Memory B cell (primary cell): ENCODE measurements at places on chromosomes 16 and 17.

GRCh38 chr16:73746554-73746953 lies 550.1 kb upstream of the PSMD7 start:
- DNase-seq = no peak

GRCh38 chr16:88375996-88376834 lies 6.5 kb upstream of the ZNF469 start:
- DNase-seq = no peak

GRCh38 chr16:89334050-89334449 lies 116.5 kb downstream of the ZNF778 start:
- DNase-seq = no peak

- no peak for DNase-seq
These were observed 53.5 kb downstream of the DNAH3 start for GRCh38 chr16:21097151-21097550.

DNA sequence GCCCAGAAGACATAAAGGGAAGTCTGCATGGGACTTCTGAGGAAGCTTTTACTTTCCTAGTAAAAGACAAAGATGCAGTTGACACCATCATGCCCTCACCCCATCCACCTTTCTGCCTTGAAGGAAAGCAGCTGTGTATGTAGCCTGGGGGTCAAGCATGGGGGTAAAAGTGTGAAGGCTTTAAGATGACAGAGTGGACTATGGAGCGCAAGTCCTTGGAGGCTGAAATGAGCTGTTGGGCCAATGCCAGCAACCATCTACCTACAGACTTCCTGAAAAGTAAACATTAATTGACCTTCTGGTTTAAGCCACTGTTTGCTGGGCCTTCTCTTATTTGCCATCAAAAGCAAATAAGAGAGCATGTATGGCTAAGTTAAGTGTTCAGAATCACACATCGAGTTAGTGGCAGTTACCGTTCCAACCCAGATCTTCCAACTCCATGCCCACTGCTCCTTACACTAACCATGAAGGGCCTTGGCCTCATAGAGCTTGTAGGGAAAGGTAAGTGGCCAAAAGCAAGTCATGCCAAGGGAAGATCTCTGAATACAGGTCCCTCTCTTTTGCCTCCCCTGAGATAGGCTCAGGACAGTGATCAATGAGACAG lies 30.0 kb downstream of the SLC13A5 start:
- DNase-seq = no peak

- no peak for DNase-seq
These were observed 612.6 kb upstream of the C16orf82 start for GRCh38 chr16:26454102-26454501.

GRCh38 chr16:67517155-67517445 lies 11.5 kb upstream of the RIPOR1 start:
- DNase-seq = no peak

- DNase-seq = no peak
These were observed 12.1 kb downstream of the TBX4 start for GRCh38 chr17:61464130-61464842.

- DNase-seq = no peak
These were observed 5.1 kb downstream of the STH start for GRCh38 chr17:46003907-46004748.

- no peak for DNase-seq
These were observed 291.3 kb downstream of the WWOX start for GRCh38 chr16:78390508-78391324.

GRCh38 chr16:11557801-11558200 lies 28.9 kb downstream of the LITAF start:
- DNase-seq = no peak

DNA sequence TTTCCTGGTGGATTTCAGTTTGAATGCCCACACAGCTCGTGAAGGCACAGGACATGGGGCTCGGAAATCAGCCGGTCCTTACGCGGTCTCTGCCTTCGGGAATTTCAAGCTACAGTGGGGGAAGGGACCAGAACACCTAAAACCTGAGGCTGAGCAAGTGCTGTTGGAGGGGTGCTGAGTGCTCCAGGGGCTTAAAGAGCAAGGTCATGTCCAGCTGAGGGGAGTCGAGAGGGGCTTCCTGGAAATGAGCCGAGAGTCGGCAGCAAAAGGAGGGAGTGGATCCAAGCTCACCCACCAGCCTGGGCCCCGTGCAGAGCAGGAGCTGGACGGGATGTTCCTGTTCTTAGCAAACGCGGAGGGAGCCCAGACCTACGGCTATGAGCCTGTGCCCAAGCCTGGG lies 73.2 kb upstream of the RPL38 start:
- DNase-seq = no peak

DNA sequence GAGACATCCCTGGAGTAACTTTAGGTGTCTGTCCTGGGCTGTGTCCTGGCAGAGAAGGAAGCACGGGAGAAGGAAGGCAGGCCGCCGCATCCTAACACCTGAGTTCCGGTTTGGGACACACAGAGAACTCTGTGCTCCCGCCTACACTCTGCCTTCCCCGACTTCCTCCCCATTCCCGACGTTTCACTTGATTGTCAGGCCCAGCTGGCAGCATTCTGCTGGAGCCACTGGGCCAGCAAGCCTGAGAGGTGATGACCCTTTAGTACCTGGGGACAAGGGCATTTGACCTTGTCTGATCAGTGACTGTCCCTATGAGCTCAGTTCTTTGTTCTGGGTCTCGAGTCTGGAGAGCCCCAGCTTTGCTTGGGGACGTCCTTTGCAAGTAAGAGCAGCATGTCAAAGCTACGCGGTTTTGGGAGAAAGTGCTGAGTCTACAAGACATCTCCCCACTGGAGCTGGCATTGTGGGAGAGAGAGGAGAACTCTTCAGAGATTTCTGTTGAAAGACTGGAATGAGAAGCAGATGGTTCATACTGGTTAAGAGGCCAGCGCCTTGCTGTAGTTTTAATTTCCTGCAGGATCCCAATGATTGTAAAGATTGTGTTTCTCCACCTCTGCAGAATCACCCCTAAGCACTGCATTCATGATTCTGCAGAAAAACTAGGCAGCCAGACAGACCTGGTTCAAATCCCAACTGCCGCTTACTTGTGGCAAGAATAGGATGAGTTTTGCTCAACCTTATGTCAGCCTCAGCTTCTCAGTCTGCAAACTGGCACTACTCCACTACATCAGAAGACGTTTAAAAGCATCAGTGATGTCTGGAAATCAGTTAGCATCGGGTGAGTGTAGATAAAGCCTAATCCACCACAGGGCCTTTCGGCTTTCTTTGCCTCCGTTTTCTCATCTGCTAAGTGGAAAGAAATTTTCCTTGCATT lies 20.6 kb downstream of the ABAT start:
- DNase-seq = no peak

GRCh38 chr16:70465999-70466804 lies 11.8 kb downstream of the FCSK start:
- DNase-seq = no peak

GRCh38 chr17:41687828-41688640 lies 651 bp upstream of the EIF1 start:
- peak; percentile 46 for DNase-seq

- no peak for DNase-seq
These were observed 19.2 kb upstream of the LITAF start for GRCh38 chr16:11605891-11606290.

- DNase-seq = no peak
These were observed 154.8 kb downstream of the SLC39A11 start for GRCh38 chr17:72937707-72938106.

GRCh38 chr16:17416461-17417311 lies 54.1 kb downstream of the XYLT1 start:
- peak; percentile 71 for DNase-seq

DNA sequence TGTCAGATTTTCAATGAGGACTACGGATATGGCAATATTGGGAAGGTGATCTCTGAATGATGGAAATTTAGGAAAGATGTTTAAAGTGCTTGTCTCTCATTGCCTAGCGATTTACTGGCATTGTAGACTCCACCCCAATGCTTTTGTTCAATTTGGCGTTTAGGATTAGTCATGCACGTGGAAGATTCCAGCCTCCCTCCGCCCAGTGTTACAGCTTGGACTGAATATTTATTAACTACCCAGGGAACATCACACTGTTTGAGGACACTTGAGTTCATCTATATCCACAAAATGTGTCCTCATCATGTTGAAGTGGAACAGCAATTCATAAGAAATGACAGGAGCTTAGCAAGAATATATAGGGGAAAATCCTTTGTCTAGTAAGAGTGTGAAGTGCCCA lies 738.8 kb upstream of the RBFOX1 start:
- DNase-seq = no peak

GRCh38 chr17:34723875-34724274 lies 144.5 kb downstream of the TMEM132E start:
- no peak for DNase-seq

DNA sequence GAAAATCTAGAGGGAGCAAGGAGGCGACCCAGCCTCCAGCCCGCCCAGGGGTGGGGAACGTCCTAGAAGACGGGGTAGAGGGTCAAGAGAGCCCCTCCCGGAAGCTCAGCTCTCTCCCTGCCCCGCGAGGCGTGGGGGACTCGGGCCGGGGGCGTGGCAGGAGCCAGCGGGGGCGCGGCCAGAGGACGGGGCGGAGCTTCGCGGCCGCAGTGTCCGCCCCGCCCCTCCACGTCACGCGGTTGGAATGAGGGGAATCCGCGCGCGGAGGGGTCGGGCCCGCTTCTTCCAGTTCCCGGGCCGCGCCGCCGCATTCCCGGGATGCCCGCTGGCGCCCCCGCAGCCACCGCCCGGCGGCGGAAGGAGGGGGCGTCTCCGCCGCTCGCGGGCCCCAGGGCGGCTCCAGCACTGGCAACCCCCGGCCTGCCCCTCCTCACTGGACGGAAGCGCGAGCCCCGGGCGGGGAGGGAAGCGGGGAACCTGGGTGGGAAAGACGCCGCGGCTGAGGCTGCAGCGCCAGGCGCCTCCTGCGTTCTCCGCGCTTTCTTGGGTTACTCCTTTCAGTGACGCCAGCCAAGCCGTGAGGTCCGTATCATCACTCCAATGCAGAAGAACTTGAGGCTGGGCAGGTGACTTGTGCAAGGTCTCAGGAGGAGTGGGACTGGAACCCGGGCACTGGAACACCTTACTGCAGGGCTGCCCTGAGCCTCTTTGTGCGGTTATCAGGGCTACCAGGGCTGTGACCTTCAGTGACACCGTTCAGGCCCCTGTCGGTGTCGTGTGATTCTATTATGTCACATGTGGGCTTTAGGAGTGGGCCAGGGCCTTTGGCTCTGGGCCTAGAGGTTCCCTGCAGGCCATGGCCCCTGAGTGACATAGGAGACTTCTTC lies 4.3 kb downstream of the MYO1C start:
- DNase-seq = peak; percentile 85

DNA sequence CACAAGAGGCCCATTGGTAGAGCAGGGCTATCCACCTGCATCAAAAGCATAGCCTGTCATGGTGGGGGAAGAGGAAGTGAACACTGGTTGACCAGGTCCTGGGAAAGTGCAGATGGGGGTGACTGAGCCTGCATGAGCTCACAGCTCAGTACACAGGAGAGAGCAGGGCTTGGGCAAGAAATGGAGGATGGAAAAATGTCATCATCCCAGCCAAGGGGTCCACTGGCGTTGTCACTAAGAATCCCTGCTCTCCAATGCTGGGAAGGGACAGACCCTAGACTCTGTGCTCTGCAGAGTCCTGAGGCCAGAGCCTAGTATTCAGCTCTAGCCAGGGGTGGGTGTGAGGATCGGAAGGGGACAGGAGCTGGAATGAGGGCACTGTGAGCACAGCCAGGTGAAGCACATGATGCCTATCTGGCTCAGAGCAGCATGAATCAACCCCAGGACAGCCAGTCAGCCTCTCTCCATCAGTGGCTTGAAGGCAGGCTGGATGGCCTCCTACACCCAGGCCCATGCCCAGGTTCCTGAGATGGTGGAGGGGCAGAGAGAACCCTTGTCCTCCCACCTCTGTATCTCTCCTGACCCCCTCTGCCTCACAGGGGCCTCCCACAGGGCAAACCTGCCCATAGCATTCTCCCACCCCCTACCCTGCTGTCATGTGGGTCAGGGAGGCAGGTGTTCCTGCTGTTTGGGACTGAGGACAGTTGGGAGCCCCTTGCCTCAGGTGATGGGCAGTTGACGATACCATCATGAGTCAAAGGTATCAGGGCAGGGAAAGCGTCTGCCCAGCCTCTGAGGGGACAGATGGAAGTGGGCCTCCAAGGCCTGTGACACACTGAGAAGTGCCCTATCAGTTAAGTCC lies 13.8 kb upstream of the CTCF start:
- DNase-seq = no peak

GRCh38 chr17:8922451-8922850 lies 43.1 kb downstream of the PIK3R5 start:
- no peak for DNase-seq

DNA sequence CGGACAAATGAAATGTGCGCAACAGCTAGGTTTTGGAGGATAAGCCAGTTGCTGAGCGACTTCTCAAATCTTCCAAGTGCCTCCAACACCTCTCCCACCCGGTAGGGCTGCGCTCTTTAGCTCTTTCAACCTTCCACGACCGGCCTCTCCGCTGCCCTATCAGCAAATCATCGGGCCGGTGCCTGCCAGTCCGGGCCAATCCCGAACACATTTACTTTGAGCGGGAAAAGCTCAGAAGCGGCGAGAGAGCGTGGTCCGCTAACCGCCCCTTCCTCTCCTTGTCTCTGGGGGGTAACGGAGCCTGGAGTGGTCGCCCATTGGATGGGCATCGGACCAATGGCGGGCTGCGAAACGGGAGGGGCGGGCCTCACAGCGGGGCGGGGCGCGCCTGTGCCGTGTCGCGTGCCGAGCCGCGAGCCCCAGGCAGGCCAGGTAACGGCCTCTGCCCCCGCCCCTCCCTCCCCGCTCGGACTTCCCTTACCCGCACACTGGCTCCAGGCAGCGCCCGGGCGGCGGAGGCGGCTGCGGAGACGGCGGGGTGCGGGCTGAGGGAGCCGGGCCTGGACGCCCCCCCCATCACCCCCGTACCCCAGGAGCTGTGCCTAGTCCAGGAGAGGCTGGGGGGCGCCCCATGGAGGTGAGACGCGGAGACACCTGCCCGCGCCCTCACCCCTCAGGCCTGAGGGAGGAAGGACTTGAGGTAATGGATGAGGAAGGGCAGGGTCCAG lies at the start of gene MEIOC:
Gene MEIOC, plus strand, starts transcription at position 486 of the 728 bp plus-strand sequence. Its CDS starts 146 bp downstream, at position 632.
- DNase-seq = no peak

- no peak for DNase-seq
These were observed 18.3 kb upstream of the RPTOR start for GRCh38 chr17:80526116-80526910.

DNA sequence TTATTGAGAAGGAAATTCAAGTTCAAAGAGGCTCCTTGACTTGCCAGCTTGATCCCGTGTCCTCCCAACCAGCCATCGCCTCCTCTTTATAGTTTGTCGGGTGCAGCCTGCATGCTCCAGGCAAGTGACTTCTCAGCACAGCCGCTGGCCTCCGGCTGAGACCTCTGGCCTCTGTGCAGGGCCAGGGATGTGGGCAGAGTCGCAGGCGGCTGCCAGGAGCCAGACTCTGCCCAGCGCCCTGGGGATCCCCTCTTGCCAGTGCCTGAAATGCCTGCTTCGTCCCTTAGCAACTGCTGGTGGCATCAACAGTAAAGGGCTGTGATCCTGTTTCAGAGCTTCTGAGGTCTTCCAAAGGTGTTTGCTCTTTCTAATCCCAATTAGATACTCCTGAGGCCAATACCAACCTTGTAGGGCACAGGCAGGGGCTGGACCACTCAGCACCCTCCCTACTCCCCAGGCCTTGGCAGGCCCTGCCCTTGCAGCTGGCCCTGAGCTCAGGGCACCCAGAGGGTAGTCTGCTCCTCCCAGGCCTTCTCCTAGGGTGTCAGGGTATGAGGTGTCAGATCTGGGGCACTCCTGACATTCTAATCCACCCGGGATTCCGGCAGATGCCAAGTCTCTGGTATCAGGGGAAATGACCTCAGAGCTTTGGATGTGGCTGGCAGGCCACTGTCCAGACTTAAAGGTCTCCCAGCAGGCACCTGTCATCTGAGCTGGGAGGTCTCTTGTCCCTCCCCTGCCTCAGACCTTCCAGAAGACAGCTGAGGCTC lies 68.0 kb upstream of the SIAH1 start:
- no peak for DNase-seq
